ENCODE measurements at places on chromosomes 12 and 14.

- no peak for DNase-seq
Measured at GRCh38 chr12:27539191-27539631, 15.2 kb downstream of the PPFIBP1 start.

DNA sequence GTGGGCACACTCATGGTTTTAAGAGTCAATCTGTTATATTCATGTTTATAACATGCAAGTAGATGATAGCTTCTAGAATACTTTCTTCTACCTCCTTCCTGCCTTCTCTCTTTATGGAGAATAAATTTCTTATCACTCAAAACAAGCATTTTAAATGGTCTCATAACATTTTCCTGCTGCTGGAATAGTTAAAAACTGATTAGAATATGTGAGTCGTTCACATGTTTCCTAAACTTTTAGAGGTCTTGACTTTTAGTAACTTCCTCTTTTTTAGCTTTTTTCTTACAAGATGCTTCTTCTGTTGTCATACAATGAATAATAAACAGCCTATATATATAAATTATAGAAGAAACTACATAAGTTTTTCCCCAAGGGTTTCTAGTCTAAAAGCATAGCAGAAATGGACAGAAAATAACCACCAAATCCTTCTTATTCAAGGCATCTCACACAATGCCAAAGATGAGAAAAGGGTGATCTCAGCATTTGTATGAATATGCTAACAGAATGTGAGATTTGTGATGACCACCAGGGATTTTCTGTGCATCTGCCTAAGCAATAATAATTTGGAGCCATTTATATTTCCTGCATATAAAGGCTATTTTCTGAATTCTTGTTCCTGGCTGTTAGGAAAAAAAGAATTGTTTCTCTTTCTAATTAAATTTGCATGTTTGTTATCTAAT, 127.8 kb downstream of the DAAM1 start:
- no peak for DNase-seq

DNA sequence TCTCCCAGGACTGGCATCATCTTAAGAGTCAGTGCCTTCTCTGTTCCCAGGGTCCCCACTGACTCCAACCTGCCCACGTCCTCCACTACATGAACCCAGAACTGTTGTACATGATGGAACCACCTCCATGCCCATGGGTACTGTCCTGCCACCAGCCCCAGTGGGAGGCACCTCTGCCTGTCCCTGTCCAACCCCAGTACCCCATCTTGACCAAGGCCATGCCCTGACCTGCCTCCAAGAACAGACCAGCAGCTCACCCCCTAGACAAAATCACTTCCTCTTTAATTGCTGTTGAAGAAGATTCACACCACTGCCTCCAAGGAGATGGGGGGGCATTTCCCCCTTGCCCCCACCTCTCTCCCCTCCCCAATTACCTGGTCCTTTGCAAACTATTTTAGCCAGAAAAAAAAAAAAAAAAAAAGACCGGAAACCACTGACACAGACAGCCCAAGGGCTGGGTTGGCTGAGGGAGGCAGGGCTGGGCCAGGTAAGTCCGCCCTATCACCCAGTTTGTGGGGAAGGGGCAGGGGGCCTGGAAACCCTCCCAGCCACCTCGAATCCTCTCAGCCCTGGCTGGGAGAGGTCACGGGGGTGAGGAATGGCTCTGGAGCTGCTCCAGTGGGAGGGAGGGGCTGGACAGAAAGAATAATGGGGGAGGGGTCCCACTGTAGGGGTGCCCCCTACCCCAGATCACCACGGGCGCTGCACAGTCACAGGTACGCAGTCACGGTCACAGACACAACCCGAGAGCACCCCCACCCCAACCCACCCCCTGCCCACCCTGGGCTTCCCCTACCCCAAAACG, 13.4 kb downstream of the AGAP2 start:
- DNase-seq: no peak

DNA sequence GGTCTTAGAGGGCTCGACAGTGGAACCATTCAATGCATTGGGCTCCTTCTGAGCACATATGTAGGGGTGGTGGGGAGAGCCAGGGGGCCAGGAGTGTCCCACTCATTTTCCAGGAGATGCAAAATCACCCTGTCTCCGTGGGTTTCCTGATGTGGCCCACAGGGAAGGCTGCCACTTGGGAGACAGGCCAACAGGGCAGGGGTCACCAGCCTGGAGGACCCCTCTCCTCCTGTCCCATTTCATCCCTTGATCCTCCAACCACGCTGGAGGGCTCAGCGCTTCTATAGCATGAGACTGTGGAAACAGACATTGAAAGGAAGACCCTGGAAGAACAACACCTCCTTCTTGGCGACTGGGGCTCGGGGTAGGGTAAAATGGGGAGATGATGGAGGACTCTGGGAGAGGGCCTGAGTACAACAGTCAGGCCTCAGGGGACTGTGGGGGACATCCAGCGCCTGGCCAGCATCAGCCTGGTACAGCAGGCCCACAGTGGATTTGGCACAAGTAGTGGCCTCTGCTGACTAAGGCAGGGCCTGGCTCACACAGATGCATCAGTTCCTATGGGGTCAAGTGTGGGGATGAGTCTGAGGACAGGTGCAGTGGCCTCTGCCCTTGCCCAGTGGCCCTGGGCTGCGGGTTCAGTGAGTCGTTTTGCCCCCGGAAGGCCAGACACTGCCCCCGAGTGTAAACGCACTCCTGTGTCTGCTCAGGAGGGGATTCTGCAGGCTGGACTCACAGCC, 68.0 kb downstream of the PRIMA1 start:
- DNase-seq: no peak

DNA sequence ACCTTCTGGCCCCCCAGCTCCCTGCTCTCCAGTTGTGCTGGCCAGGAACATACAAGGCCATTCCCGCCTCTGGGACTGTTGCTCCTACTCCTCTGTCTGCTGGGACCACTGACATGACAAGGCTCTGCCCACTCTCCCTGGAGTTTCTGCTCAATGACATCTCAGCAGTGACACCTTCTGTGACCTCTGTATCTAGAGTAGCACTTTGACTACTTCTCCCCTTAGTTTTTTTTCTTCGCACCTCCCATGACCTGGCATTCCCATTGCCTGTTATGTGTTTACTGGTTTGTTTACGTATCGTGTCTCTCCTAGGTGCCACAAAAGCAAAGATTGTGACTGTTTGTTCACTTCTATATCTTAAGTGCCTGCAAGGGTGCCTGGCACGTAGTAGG, 40.1 kb upstream of the TMEM263 start:
- DNase-seq: no peak

DNA sequence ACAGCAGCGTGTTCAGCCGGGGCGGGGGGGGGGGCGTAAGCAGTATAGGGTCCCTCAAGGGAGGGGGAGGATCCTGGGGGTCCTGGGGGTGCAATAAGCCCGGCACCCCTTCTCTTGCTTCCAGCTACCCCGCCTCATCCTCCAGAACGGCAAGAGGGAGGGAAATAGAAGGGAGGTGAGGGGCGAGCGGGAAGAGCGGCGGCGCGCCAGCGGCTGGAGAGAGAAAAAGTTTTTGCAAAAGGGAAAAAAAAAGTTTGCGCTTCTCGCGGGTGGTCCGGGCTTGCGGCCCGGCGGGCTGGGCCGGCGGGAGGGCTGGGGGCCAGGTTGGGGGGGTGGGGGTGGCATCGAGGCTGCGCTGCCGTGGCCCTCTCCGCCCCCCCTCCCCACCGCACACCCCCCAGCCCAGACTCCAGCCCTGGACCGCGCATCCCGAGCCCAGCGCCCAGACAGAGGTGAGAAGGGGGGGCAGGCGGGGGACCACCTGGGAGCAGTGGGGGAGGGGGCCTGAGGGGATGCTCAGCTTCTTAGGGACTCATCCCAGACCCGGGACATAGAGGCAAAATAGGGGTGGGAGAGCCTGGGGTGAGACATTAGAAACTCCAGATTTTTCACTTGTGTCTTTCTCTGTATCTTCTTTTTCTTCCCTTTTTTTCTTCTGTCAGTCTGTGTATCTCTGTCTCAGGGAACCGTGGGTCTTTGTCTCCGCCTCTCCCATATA, at the start of gene GLI1:
Gene GLI1, plus strand, starts transcription at position 36 of the 718 bp plus-strand sequence. CDS start 3,907 bp downstream, outside the sequence.
- DNase-seq: no peak

DNA sequence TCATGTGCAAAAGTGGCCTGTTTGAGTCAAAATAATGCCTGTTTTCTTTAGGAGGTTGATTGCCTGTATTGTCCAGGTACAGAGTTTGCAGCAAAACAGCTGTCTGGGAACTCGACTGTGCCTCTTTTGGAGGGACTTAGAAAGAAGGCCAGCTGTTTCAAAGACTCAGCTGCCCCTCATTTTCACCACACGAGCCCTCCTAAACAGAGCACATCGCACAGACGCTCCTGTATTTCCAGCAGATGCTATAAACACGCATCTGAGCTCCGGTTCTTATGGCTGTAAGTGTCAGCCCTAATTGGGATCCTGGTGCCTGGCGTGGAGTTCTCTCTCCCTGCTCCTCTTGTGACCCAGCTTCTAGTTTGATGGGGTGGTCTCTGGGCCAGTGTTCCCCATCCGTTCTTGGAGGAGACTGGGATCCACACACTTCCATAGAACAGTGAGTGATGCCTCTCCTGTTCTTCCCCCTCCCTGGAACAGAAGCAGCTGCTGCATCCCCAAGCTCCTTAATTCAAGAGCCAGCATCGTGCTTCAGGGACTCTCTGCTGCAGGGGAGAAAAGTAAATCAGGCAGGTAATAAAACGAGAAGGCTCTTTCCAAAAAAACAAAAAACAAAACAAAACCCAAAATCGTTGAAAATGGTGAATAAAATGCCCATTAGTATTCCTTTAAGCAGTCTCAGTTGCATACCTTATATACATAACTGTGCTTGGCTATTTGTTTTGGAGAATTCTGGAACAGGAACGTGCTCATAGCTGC, 269.0 kb downstream of the SLC15A4 start:
- no peak for DNase-seq

- no peak for DNase-seq
Measured at GRCh38 chr12:967641-968040, 18.1 kb upstream of the RAD52 start.

DNA sequence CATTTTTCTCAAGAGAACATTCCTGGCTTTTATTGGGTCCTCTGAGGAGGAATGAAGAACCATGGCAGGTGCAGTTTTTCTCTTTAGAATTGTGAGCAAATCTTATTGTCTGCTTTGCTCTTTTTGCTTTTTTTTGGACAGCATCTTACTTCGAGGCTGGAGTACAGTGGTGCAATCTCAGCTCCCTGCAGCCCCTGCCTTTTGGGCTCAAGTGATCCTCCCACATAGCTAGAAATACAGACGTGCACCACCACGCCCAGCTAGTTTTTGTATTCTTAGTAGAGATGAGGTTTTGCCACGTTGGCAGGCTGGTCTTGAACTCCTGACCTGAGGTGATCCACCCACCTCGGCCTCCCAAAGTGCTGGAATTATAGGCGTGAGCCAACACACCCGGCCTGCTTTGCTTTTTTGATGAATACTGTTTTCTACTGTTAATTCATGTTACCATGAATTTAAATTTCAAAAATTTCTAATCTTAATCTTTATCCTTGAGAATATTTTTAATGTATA, 71.5 kb downstream of the POLR3B start:
- DNase-seq: no peak

- no peak for DNase-seq
Measured at GRCh38 chr12:14272956-14273912, 92.2 kb upstream of the ATF7IP start.

DNA sequence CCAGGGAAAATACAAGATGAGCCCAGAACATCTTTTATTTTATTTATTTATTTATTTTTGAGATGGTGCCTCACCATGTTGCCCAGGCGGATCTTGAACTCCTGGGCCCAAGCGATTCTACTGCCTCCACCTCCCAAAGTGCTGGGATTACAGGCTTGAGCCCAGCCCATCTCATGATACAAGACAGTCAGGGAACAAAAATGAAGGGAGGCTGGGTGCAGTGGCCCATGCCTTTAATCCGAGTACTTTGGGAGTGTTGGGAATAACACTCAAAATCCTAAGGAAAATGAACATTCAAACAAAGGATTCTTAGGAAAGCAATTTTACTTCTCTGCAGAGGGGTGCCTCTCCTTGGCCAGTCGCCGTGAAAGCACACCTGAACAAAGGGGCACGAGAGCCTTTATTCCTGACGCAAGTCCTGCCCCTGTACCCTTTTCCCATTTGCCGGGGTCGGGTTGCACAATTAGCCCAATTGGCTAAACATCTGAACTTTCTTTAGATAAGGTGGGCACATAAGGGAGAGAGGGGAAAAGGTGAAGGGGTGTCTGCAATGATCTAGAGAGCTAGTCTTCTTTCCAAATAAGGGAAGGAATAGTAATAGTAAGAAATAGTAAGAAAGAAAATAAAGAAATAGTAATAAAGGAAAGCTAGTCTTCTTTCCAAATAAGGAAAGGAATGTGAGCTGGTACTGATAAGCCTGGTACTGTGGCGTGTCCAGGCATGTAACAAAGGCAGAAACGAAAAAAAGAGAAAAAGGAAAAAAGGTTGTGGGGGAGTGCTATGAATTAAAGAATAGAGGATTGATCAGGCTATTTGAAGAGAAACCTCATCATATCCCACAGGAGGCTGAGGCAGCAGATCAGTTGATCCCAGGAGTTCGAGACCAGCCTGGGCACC, 13.4 kb downstream of the NCAPD2 start:
- peak; percentile 23 for DNase-seq

- no peak for DNase-seq
Measured at GRCh38 chr12:94033101-94033500, 115.3 kb upstream of the PLXNC1 start.

DNA sequence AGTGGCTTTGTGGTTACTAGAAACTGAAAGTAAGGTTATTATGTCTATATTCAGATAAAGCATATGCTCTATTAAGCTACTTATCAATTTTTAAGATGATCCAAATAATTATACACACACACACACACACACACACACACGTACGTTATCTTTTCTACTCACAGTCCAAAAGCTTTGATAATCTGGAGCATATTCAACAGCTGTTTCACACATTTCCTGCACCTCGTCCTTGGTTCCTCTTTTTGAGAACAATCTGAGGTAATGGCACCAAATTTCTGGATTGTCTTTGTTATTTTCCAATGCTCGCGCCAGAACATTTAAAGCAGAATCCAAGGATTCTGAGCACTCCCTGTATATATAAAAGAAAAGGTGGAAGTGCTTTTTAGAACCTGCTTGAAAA, 37.5 kb downstream of the ZFC3H1 start:
- DNase-seq: no peak

DNA sequence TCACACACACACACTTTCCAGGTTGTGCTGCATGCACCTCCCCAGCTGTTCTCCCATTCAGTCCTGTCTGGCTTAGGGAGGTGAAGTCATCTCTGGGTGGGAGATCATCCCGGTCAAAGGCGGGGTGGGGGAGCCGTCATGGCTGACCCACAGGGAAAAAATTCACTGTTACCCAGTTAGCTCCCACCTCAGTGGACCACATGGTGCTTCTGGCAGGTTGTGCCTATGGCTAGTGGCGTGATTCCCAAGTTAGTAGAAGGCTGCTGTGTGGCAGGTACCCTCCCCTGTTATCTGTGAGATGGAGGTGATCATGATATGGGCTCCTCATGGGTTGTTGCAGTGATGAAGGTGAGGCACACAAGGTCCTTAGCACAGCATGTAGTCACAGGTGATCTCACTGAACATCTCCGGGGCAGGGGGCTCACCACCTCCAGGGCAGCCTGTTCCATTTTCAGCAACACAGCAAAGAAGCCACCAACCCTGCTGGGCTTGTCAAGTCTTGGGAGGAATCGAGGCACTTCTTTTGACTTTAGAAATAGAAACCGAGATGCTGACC, 154.9 kb upstream of the CCND2 start:
- DNase-seq: no peak

Measured in iPS-NIHi11 (cell line).